NCI-H446 (cell line): ENCODE measurements at places on chromosomes 7 and 10.

GRCh38 chr7:3380886-3381685, 80.0 kb downstream of the SDK1 start:
- no peak for DNase-seq

DNA sequence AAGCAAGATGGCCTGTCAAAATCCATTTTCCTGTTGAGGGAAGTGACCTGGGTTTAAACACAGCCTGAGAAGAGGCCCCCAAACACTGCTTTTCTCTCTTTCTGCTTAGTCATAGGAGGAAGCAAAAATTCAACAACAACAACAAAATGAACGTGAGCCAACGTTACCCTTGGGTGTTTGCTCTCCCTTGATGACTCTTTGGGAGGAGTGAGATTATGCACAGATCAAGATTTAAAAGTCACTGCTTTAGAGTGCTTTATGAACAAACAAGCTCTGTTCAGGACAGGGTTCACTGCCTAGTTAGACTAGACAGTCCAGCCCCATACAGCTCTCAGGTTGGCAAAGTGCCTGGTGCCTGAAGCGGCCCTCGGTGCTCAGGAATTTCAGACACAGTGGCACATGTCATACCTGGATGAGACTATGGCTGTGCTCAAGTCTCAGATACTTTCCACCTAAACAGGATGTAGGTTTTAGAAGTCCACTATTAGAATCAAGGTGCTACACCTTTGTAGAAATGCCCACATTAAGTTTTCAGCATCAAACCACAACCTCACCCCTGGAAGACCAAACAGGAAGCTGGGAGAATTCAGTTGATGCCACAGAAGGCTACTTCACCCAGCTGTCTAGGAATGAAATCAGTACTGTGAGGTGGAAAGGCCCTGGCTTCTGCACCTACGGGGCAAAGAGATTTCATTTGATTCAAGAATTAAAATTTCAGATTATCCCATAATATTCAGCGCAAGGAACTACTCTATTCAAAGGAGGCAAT, 38.7 kb downstream of the DENND11 start:
- no peak for DNase-seq

GRCh38 chr10:124870854-124871425, 69.3 kb downstream of the ABRAXAS2 start:
- no peak for DNase-seq

DNA sequence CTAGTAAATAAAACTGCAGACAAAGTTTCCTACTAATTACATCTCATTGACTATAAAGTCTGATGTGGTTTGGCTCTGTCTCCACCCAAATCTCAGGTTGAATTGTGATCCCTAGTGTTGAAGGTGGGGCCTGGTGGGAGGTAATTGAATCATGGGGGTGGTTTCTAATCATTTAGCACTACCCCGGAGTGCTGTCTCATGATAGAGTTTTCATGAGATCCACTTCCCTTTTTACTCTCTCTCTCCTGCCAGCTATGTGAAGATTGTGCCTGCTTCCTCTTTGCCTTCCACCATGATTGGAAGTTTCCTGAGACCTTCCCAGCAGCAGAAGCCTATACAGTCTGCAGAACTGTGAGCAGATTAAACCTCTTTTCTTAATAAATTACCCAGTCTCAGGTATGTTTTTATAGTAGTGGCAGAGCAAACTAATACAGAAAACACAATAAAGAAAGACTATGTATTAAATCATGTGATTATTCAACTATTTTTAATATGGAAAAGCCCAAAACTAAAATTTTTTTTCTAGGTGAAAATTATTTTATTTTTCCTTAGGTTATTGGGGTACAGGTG, 232.1 kb downstream of the FZD1 start:
- DNase-seq, result no peak

GRCh38 chr10:30840395-30841050, 191.1 kb downstream of the ZNF438 start:
- DNase-seq, result no peak

GRCh38 chr7:137798073-137798763, 48.6 kb downstream of the DGKI start:
- no peak for DNase-seq

DNA sequence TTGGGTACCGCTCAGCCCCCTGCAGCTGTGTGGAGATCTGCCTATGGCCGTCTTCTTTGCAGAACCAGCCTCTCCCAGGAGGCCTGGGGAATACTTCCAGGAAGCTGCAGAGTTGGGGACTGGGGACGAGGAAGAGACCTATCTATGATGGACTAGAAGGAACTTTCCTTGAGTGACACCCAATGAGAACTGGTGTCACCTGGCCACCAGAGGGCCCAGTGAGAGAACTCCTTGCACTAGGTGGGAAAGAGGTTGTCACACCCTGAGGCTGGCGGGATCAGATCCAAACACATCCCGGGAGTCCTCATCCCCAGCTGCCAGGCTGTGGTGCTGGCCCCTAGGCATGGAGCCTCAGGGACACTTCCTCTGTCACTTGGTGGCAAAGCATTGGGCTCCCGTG, 4.9 kb upstream of the GRID2IP start:
- DNase-seq, result no peak

DNA sequence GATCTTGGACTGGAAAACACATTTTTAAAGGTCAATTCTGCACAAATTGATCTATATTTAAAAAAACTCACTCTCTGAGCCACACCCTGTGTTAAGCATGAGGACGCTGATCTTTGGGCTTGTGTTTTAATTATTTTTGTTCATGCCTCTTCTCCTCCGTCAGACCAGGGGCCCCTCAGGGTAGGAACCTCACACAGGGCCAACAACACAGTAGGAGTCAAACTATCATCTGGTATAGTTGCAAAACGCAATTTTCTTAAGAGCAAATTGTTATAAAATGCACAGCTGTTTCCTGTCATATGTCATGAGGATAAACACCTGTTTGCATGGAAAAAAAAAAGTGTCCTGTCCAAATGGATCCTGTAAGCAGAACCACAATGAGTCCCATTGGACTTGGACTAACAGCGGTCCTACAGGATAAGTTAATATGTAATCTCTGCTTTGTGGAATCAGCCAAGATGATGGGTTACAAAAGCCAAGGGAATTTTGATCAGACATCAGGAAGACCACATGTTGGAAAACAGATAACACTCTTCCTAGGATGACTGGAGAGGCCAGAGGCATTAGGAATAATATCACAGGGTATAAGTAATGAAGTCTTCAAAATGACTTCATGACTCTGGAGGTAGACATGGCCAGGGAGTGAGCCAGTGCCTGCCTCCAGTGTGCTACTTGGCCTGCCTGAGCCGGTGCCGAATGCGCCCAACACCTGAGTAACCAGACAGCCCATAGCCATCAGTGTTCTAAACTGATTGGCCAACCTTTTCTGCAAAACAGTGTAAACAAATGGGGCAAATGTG, 184.9 kb upstream of the ADCY1 start:
- no peak for DNase-seq

DNA sequence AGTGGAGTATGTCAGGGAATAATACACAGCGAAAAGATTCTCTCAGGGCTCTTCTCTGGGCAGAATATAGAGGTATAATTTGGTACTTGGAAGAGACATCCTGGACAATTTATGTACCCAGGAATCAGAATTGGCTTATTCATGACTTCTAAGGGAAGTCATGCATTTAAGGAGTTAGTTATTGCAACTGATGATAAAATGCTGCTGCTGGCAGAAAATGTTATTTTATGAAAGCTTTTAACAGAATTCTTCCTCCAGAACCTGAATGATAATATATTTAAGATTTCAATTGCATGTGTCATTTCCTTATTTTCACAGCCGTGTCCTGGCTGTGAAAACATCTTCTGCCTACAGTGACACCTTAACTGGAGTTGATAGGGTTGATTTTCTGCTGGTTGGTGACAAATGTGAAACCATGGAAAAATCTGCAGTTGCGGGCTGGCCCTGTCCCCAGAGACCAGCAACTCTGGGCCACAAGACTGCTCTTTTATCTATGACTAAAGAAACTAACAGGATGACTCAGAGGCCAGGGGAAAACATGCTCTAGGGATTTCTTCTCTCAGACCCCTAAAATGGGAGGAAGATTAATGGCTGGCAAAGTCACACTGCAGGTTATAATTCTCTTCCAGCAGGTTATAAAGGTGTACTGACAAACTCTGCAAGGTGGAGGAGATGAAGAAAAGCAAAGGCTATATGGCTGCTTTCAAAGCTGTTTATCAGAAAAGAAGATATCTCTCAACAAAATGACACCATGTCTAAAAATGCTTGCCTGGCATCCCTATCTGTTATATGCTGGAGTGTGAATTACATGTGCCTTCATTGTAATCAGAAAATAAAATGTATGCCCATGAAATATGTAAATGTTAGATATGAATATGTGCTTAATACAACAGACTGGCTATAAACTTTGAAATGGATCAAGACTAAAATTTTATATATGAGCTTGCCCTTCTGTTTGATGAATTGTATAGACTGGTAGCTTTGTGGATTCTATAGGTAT, 12.1 kb upstream of the TRUB1 start:
- DNase-seq, result no peak

- DNase-seq, result no peak
These were observed 76.1 kb upstream of the PITRM1 start for GRCh38 chr10:3248526-3249306.

GRCh38 chr10:17768496-17768895, 16.5 kb downstream of the TMEM236 start:
- DNase-seq, result no peak

DNA sequence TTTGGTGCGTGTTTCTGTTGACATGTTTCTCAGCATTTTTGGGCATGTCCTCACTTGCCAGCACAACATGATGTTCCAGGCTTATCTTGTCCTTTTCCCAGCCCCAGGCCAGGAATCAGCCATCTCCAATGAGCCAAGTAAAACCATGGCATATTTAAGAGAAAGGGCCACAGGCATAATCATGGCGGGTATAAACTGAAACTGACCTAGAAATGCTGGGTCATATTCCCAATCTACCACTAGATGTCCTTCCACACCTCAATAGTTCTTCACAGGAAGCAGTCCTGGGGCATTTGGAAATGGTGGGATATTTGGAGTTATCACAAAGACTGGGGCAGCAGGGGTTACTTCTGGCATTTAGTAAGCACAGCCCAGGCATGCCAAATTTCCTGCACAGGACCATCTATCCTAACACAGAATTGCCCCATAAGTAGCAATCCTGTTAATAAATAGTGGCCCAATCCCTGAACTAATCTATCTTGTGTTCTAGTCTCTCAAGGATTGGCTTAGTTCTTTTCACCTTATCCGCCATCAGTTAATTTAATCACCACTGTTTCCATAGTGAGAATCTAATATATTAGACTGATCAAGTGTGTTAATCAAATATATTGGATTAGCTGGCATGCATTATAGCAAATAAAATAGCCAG, 101.6 kb downstream of the NPSR1 start:
- peak; percentile 82 for DNase-seq

GRCh38 chr10:109914966-109915365, 8.3 kb downstream of the XPNPEP1 start:
- no peak for DNase-seq

GRCh38 chr10:23338155-23338828, 6.3 kb downstream of the C10orf67 start:
- no peak for DNase-seq

- no peak for DNase-seq
These were observed 185.7 kb downstream of the GRID1 start for GRCh38 chr10:86180861-86181260.

DNA sequence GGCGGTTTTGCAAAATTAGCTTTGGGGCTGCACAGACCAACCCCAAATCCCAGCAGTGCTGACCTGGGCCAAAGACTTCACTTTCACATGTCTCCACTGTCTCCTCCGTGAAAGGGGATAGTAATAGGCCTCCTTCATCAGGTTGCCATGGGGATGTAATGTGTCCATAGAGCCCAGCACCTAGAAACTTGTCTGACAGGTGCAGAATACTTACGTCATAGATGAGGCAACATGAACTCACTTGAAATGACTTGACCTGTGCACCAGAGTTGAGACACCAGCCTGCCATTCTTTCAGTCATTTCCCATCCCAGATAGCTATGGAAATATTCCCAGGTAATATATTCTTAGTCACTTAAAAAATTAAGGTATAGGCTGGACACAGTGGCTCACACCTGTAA, 94.2 kb downstream of the INSYN2A start:
- DNase-seq, result no peak

DNA sequence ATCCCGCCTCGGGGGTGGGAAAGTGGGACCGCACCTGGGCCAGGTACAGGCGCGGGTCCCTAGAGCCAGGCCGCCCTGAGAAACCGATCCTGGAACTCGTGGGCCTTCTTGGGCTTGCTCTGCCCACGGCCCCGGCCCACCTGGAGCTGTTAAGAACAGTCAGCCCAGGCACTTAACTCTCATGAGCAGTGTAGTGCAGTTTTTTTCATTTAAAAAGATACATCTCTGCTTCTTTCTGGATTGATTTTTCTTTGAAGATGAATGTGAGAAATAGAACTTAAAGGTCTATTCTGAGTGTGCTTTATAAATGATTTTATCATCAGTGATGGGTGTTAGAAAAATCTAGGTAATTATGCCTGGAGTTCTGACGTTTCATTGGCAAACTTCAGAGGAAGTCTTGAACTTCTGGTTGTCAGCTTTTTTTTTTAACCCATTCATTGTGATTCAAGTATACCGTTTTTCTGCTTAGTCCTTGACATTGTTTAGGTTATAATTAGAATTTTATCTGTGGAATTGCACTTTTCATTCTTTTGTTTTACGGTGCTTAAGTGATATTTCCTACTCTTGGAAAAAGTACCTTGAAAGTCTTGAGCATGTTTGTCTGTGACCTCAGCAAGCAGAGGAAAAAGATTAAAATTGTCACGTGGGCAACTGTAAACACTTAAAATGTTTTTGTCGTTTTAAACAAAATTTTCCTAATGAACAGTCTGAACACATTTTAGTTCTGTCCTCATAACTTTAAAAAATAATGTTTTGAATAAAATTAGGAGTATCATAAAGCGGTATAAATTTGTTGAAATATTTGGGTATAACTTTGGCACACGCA, 906 bp downstream of the CDK1 start:
- DNase-seq, result no peak

GRCh38 chr7:50556247-50556991, 8.8 kb downstream of the DDC start:
- no peak for DNase-seq

GRCh38 chr10:3476640-3477448, 304.3 kb upstream of the PITRM1 start:
- no peak for DNase-seq

DNA sequence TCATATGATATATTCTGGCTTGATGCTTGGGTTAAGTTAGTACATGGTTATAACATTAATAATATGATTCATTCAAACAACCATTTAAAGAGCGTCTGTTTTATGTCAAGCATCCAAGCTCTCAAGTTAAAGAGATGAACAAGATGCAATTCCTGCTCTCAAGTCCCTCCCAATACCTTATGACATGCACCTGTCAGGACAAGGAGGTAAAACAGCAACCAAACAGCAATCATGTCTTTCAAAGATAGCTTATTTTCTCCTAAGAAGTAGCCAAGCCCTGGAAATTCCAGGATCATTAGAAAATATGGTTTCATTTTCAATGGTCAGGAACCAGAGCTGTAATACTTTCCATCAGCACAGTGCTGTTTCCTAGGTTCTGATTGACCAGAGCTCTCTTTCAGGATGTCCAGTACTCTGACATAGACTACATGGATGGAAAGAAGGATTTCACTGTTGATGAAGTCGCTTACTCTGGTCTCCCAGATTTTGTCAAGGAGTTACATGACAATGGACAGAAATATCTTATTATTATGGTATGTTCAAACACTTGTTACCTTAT, 29.0 kb downstream of the MGAM2 start:
- DNase-seq, result no peak
